ENCODE measurements at places on chromosomes 6 and 20.

DNA sequence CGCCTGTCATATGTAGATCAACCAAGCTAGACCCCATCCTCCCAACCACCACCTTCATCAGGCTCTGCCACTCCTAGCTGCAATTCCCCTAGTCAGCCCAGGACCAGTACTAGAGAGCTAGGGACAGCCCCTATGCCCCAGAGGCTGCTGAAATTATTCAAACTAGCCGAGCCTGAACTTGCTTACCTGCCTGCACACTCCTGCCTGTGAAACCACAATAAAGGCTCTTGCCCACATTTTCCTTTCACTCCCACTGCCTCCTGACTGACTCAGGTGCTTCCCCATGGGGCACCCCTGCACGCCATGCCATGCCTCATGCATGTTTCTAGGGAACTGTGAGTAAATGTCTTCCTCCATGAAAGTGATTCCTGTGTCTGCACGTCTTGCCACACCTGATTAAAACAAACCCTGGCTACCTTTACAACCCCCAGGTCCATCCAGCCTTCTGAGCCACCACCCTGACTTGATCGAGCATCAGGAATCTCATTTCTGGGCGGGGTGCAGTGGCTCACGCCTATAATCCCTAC lies 66.5 kb upstream of the IER3 start:
- DNase-seq = no peak

DNA sequence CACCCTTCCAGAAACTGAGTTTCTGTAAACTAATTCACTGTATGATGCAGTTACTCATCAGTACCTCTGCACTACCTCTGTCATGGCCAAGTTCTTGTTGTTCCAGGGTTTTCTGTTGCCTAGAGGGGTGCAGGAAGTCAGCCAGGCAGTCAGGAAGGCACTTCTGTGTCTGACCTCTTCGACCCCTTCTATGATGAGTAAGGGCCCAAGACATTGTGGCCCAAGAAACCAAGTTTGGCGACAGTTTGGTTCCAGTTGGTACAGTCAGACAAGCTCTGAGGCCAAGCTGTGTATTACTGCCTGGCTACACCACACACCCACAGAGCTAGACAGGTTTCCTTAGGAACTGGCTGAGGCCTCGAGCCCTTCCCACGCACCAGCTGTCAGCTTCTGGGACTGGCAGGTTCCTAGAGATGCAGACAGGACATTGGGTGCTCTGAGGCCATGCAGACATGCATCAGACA lies 41.2 kb downstream of the TRAF3IP2 start:
- DNase-seq = no peak

DNA sequence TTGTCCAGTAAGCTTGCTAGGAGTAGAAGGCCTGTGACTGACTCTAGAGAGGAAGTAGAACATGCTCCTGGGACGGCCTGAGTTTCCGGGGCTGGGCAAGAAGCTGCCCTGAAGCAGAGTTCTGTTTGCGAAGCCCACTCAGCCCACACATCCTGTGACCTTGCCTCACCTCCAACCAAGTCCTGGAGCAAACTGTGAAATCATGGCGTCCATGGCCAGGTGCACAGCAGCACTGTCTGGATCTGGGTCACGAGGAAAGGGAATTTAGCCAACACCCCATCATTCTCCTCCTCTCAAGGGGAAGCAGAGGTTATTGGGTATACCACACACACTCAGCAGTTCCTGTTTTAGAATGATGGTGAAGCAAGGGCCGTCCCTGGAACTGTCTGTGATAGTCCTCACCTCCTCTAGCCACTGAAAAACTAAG lies 87.5 kb downstream of the CRYBG1 start:
- DNase-seq = no peak

DNA sequence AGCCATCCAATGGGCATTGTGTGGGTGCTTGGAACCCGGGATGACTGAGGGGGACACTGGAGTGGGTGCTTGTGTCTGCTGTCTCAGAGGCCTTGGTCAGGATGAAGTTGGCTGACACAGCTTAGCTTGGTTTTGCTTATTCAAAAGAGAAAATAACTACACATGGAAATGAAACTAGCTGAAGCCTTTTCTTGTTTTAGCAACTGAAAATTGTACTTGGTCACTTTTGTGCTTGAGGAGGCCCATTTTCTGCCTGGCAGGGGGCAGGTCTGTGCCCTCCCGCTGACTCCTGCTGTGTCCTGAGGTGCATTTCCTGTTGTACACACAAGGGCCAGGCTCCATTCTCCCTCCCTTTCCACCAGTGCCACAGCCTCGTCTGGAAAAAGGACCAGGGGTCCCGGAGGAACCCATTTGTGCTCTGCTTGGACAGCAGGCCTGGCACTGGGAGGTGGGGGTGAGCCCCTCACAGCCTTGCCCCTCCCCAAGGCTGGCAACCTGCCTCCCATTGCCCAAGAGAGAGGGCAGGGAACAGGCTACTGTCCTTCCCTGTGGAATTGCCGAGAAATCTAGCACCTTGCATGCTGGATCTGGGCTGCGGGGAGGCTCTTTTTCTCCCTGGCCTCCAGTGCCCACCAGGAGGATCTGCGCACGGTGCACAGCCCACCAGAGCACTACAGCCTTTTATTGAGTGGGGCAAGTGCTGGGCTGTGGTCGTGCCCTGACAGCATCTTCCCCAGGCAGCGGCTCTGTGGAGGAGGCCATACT lies 49.4 kb downstream of the PYGB start:
- DNase-seq = no peak

DNA sequence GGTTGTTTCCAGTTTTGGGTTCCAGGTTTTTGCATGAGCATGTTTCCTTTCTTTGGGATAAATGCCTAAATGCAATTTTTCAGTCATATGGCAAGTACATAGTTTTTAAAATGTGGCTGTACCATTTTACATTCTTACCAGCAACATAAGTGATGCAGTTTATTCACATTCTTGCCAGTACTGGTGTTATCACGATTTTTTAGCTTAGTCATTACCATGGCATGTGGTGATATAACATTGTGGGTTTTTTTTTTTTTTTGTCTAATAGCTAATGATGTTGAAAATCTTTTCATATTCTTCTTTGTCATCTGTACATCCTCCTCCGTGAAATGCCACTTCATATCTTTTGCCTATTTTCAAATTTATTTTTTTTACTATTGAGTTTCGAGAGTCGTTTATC lies 2.9 kb upstream of the TDRD6 start:
- no peak for DNase-seq

DNA sequence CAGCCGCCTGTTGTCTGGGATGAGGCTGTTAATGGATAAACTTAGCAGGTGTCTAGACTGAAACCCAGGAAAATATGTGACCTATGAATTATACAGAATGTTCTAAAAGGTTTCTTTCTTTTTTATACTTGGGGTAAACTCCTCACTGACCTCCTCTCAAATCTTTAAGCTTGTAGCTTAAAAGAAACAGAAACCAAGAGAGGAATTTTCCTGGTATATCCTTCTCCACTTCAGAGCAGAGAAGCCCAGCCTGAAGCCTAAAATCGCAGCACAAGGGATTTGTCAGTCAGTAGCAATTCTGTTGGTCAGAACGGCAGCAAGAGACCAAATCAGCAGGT lies 99.4 kb upstream of the RIPOR2 start:
- DNase-seq = no peak

- no peak for DNase-seq
Measured at GRCh38 chr6:36034441-36034840, 6.8 kb downstream of the MAPK14 start.

DNA sequence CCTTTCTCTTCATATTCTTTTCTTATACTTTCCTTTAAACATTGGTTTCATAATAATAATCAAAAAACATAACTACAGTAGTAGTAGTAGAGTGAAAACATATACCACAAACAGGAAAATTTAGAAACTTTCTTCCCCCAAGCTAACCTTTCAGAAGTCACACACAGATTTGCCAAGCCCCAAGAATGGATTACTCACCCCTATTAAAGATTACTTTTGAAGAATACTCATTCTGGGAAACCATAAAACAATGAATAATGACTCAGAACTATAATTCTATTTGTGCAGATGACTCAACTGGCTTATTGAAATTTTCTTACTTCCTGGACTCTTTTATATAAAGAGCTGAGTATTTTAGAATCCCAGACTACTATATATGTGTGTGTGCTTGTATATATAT lies 119.4 kb upstream of the GJE1 start:
- DNase-seq = no peak

DNA sequence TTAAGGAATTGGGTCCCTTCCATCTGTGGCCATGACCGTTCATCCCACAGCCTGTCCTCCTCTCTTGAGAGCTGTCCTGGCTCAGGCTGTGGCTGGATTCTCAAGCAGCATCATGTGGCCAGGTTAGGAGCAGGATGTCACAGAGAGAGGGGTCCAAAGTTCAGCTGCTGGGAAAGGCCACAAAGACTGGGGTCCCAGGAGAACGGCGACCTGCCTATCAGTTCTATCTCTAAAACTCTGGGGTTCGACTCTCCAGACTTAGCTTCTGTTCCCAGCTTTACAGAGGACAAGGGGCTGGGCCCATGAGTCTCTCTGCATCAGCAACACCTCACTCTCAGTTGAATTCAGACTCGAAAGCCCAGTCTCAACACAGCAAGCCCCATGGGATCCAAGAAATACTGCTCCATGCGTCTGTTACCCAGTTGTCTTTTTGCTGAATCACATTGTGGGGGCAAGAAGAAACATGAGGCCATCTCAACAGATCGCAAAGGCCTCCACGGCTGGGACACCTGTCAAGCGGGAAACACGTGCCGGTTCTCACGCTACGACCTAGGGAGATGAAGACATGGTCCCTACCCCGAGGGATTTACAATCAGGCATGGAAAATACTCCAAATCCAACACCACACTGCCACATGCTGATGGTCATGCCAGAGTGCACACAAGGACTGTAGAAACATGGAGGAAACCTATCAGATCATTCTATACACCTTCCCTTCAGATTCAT lies 95.4 kb downstream of the SLC22A23 start:
- no peak for DNase-seq

- no peak for DNase-seq
Measured at GRCh38 chr6:130933712-130934200, 106.5 kb downstream of the SMLR1 start.

DNA sequence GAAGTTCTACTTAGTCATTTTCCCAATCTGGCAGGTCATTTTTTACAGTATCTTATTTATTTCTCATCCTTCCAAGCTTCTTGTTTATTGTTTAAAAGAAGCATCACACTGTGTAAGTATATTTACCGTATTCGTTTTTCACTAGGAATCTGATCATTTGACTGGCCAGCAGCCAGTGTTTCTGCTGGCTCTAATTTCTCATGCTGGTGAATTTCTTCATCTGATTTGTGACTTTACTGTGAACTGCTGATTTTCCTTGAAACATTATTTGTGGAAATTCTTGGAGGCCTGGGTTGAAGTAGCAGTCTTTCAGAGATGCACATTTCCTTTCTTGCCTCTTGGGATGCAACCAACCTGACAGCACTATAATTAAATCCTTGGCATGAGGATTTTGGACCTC lies 65.9 kb downstream of the PREP start:
- DNase-seq = no peak

DNA sequence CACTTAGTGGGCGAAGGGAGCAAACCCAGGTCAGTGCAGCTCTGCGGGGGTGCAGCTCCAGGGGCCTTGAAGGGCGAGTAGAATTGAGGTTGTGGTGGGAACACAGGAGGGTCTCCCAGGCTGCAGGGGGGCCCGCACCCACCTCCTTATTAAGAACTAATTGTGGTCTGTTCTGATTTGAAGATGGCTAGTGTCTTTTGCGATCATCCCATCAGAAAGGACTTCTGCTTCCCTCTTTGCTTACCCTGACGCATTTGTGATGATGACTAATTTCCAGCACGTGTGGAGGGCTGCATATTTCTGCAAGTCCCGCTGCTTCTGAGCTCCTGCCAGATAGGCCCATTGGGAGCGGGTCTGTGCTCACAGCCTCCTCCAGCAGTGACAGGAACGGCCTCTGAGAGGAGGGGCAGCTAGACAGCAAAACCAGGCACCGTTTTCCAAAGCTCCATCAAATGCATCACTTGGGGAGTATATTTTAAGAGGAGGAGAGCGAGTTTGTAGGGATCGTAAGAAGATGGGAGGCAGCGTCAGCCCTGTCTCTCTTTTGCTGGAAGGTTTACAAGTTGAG lies 268.9 kb downstream of the CDH4 start:
- DNase-seq = no peak

DNA sequence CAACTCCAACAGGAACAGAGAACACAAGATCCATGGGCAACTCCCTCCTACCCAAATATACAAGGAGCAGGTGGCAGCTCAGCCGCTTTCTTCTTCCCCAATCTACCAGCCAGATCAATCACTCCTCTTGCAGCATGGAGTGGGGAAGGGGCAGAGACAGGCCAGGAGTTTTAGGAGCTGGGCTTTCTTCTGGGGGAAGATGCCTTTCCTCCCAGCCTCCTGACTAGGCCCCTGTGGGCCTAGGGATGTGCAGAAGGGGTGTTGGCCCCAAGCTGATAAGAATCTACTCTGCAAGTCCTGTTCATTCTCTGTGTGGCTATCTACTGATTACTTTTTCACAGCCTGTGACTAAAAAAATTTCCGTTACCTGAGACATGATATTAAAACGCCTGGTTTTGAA lies 189.0 kb downstream of the BCAS1 start:
- DNase-seq = no peak

DNA sequence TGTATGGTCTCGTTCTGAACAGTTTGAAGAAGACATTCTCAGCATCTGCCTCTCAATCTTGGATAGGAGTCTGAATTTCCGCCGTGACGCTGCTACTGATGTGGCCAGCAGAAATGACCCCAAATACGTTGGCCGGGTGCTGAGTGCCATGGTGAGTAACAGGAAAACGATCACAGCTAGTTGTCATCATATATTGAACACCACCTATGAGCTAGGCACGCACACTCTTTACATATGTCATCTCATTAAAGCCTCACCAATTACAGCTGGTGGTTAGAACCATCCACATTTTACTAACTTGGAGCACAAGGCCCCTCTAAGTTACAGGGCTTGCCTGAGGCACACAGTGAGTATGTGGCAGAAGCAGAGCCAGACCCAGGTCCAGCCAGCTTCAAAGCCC lies 17.1 kb downstream of the TGM3 start:
- no peak for DNase-seq

DNA sequence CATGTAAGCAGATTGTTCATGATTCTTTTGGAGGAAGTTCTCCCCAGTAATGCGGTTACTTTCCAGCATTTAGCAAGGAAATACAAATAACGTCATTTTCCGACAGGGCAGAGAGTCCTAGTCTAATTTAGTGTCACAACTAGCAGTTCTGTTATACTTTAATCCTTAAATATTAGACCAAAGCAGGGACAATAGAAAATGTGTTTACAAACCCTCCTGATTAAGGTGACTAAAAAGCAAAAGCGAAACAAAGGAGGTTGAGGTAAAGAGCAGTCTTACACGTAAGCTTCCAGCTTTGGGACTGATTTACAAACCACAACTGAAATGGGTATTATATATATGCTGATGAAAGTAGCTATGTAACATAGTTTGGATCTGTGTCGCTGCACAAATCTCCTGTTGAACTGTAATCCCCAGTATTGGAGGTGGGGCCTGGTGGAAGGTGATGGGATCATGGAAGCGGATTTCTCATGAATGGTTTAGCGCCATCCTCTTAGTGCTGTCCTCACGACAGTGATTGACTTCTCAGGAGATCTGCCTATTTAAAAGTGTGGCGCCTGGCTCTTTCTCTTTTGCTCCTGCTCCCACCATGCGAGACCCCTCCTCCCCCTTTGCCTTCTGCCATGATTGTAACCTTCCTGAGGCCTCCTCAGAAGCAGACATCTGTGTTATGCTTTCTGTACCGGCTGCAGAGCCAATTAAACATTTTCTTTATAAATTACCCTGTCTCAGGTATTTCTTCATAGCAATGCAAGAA lies 81.9 kb downstream of the PLCB1 start:
- no peak for DNase-seq

Measured in stimulated activated CD8-positive, alpha-beta memory T cell treated with anti-CD3 and anti-CD28 coated beads, Interleukin-7, amount 100 ng/mL, for 1 hour (primary cell).